ENCODE measurements at places on chromosomes 13 and 19.

- DNase-seq = no peak
- H3K27ac ChIP-seq = peak overlapping the region; percentile 59
- no peak overlapping the region for H3K4me3 ChIP-seq
- H3K4me1 ChIP-seq = no peaks in the 10 kb centered on the region
- H3K36me3 ChIP-seq = peaks cover 88% of the 10 kb centered on the region
- no peaks in the 10 kb centered on the region for H3K27me3 ChIP-seq
Observed at GRCh38 chr19:10780368-10780767, 55.6 kb downstream of the TMED1 start.

GRCh38 chr19:49157445-49158224, at the start of gene TRPM4:
Gene TRPM4 (plus strand): TSS chr19:49157792. CDS start chr19:49157867, 75 bp downstream.
- peaks cover 7% of the 10 kb centered on the region for H3K4me1 ChIP-seq
- DNase-seq = peak; percentile 70

DNA sequence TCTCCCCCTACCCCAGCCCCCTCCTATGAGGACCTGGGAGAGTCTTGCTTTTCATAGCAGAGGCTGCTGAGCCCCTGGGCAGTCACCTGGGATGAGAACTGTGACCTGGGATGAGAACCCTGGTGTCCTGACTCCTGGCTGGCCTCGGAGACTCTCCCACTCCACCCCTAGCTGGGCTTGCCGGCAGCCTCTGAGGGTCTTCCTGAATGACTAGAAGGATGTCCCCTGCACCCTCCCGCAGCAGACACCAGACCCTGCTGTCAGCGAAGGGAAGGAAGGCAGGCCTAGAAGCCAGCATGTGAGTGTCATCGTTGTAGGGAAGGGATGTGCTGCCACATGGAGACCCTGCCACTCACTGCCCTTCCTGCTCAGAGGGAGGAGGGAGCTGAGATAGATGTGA, 203.4 kb upstream of the ZNF536 start:
- DNase-seq = no peak
- H3K27me3 ChIP-seq = peaks cover 4% of the 10 kb centered on the region
- H3K27ac ChIP-seq = no peak overlapping the region
- H3K4me1 ChIP-seq = no peaks in the 10 kb centered on the region
- no peak overlapping the region for H3K4me3 ChIP-seq

DNA sequence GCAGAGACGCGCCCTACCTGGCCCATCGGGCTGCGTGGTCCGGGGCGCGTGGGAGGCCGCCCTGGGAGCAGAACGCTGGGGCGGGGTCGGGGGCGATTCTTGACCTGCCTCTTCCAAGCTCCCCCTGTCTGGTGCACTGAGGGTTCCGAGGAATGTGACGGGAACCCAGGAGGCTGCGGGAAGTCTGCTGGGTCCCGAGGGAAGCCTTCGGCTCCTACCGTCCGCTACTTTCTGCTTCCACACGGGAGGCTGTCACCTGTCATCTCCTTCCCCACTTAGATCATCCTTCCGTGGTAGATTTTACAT, 781 bp upstream of the SPRYD7 start:
- H3K27me3 ChIP-seq = no peaks in the 10 kb centered on the region
- peak overlapping the region; percentile 90 for H3K4me3 ChIP-seq
- no peak for DNase-seq
- peaks cover 12% of the 10 kb centered on the region for H3K36me3 ChIP-seq

DNA sequence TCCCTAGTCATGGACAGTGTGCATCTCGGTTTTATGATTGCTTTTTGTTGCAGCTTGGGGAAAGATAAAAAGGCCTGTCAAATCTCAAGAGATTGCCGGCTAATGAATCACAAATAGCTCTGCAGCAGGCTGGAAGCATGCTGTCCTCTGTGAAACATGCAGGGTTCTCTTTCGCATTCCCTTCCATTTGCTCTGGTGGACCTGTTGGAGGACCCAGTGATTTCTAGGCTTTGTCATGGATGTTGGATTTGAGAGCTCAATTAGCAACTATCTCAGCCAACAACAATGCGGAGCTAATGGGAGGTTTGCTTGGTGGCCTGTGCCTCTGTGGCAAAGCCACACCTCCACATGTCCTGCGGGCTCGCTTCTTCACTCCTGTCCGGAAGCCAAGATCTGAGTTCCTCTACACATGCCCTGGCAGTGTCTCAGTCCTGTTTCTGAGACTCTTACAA, 418.1 kb upstream of the ARGLU1 start:
- no peaks in the 10 kb centered on the region for H3K27me3 ChIP-seq
- H3K27ac ChIP-seq = no peak overlapping the region
- no peak overlapping the region for H3K4me3 ChIP-seq
- DNase-seq = no peak

DNA sequence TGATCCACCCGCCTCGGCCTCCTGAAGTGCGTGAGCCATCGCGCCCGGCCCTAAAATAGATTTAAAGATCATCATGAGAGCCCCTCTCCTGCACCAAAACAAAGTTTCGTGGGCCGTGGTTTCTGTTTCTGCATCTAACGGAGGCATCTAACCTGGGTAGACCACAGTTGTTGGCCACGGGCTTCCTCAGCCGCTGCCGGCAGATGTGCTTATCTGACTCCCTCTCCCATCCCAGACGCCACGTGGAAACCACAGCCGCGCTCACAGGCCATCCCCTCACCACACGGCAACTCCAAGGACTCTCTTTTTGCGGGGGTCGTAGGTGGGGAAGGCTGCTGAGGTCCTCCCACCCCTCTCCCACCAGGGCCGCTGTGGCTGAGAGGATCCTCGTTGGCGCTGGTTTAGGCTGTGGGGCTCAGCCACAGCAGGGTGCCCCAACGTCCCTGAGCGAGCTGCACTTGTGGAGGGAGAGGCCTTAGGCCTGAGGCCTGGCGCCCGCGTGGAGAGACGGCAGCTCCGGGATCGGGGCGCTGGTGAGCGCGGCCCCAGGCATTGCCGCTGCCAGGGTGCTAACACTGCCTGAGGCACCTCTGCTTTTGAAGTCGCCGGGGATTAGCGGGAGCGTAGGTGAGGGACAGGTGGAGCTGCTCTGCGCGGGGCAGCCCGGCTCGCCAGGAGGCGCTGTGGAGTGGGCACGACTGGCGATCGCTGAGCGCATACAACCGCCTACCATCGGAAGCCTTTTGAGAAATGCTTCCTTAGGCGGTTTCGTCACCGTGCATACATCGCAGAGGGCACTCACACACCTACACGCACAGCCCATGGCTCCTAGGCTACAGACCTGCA, 8.9 kb downstream of the ZSCAN1 start:
- H3K27ac ChIP-seq = no peak overlapping the region
- H3K27me3 ChIP-seq = no peaks in the 10 kb centered on the region
- peaks cover 25% of the 10 kb centered on the region for H3K36me3 ChIP-seq
- H3K4me3 ChIP-seq = no peak overlapping the region
- H3K4me1 ChIP-seq = no peaks in the 10 kb centered on the region

DNA sequence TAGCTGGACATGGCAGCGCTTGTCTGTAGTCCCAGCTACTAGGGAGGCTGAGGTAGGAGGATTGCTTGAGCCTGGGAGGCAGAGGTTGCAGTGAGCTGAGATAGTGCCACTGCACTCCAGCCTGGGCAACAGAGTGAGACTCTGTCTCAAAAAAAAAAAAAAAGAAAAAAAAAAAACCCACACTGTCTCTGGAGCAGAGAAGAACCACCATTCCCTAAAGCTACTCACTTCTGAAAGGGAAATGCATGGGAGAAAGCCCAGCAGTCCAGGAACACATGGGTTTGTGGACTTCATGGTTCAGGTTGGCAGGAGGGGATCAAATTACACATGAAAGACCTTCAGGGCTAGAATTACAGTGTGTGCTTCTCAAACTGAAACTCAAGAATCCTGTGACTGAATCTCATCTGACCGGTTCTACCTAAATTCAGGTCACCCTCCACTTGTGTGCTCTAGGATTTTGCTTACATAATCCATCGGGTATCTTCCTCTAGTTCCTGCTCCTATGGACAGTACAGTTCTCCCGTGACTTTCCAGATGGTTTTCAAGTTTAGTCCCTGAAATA, 30.2 kb upstream of the CPB2 start:
- no peaks in the 10 kb centered on the region for H3K27me3 ChIP-seq
- no peak overlapping the region for H3K4me3 ChIP-seq
- DNase-seq = no peak

GRCh38 chr13:106709522-106709921, 141.6 kb upstream of the ARGLU1 start:
- H3K4me1 ChIP-seq = no peaks in the 10 kb centered on the region
- DNase-seq = no peak
- H3K27me3 ChIP-seq = peaks cover 5% of the 10 kb centered on the region
- H3K27ac ChIP-seq = no peak overlapping the region
- H3K4me3 ChIP-seq = no peak overlapping the region

DNA sequence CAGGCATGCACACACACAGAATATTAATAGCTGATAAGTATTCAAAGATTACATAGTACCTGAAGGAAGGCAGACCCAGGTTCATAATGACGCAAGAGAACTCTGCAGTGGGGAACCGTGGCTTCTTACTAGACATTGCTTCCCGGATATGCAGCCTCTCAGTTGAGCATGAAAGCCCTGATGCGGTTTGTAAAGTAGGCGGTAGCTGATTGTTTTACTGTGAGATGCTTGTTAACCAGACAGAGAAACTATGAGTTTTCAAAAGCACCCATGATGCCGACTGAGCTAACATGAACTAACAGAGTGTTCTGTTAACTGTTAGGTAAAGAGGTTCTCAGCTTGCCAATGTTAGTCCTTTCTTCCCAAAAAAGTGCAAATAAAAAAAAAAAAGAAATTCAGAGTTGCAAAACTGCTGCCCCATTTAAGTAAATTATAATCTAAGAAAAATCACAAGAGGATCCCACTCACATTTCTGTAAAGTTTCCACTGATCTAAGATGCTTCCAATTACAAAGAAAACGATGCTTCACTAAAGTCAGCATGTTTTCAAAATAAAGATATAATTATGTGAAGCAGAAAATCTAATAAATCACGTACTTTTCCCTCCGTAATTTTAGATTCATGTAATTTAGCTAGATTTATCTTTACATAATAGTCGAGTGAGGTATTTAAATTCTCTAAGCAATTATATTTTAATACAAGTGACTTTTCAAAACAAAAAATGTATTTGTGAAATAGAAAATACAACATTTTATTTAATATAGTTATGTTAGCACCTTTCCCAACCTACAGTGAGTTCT, 2.2 kb downstream of the FLT1 start:
- H3K4me3 ChIP-seq = peak overlapping the region; percentile 82
- H3K4me1 ChIP-seq = peaks cover 46% of the 10 kb centered on the region
- H3K36me3 ChIP-seq = peaks cover 20% of the 10 kb centered on the region
- H3K27ac ChIP-seq = peak overlapping the region; percentile 86
- DNase-seq = no peak
- H3K27me3 ChIP-seq = peaks cover 57% of the 10 kb centered on the region
